Esophagus muscularis mucosa (tissue), 4 donors: ENCODE measurements at places on chromosomes 4 and X.
A peak's percentile ranks its signal among the peaks of the same experiment; 100 is the strongest.

DNA sequence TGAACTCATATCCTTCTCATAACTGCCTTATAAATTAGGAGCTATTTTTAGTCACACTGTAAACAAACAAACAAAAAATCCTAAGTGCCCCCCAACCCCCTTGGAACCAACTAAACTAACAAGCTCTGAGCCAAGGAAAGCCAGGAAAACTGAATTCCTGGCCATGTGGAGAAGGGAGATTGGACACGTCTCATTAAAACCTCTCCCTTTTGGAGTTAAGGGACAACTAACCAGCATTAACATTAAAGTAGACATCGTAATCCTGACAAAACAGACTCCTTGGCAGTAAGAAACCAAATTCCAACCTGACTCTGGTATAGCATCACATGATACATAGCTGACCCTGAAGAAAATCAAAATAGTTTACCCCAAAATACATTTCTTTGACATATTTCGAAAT, 937.1 kb upstream of the GRIA3 start:
- no peak for DNase-seq

DNA sequence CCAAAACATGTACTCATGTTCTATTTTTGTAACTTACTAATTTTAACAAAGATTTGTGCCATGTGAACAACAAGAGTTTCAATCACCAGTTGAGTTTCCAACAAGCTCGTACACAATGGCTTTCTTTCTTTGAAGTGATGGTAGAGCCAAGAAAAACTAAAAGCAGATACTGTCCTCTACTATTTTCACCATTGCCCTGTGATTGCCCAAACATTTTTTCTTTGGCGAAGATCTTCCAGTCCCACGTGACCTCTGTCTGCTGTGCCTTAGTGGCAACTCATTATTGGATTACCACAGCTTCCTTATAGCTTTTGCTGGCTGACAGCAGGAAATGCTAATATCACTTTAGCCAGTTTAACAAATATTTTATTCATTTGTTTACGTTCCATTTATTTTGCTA, 1147.1 kb downstream of the STIM2 start:
- DNase-seq = no peak

- no peak for DNase-seq
These were observed 28.8 kb downstream of the GAK start for GRCh38 chr4:903066-904046.

- no peak for DNase-seq
These were observed 228.7 kb upstream of the ANKRD50 start for GRCh38 chr4:124941267-124941666.

- no peak for DNase-seq
These were observed 30.6 kb downstream of the HERC6 start for GRCh38 chr4:88409206-88409605.

- DNase-seq = no peak
These were observed 102.1 kb upstream of the AP1S2 start for GRCh38 chrX:15956681-15957080.

DNA sequence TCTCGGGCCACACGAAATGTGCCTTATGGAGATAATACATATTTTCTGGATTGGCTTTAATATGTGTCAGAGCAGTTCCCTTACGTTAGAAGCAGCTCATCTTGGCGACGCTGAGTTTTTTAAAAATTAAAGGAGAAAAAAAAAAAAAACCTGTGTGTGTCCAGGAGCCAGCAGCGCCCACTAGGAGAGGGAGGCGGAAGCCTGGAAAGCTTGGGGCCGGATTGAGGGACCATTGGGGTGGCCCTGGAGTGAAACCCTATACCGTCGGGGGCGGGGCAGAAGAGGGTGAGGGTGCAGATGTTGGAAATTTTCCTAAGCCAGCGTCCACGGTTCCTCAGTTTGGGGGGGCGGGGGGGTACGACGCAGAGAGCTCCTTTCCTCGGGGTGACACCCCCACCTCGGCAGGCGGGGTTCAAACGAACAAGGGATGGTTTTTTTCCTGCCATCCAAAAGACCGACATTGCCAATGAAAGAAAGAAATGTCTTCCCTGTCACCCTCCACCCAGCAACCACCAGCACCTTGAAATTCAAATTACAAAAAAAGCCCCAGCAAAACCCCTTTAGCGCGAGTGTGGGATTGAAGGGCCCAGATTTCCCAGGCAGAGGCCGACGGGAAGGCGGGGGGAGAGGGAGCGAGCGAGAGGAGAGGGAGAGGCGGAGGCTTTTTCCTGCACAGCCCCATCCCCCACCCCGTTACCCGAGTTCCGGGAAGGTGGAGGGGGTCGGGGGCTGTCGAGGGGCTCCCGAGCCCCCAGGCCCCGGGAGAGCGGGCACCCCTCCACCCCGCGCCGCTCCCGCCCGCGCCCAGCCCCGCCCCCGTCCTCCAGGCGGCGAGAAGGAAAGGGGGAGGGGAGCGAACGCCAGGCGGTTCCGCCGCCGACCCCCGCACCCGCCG, 859 bp downstream of the SMARCA1 start:
- no peak for DNase-seq

- no peak for DNase-seq
These were observed 116.2 kb downstream of the PDE5A start for GRCh38 chr4:119512398-119512797.

- no peak for DNase-seq
These were observed 86.5 kb downstream of the DRD5 start for GRCh38 chr4:9867751-9868425.

DNA sequence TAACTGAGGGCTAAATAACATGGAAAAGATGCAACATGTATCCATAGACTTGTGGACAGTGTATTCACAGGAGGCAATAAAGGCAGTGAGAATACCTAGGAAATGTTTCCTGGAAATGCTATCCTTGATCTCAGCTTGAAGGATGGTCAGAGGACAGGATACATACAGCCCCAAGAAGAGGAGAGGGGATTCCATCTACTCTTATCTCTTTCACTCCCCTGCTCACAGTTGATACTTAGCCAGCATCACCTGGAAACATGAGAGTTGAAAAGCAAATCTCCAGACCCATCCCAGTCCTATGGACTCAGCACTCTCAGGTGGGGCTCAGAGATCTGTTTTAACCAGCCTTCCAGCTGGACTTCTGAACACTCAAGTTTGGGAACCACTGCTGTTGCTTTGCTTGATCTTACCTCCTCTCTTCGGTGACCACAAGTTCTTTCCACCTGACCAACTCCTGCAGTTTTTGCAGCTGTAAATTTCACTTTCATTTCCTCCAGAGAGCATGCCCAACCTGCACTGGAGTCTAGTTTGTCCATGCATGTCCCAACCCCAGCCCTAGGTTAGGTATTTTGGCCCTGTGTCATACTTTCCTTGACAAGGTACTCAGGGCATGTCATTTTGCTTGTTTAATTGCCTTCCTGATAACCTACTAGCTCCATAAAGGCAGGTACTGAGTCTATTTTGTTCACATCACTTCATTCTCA, 10.4 kb downstream of the RELL1 start:
- DNase-seq = peak; percentile 26

DNA sequence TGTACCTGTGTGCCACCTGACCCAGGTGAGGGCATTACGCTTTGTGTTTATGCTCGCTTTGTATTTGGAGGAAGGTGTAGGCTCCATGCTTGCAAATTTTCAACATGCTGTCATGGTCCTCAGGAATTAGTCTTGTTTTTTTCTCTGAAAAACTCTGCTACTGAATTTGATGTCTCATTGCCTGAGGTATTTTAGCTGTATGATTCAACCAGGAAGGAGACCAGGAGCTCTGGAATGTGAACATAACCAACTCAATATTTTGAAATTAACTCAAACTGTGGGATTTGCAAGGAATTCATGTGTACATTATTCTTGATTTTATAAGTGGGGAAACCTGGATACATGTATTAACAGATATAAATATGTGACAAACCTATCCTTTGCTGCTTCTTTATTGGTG, 134.1 kb downstream of the SLC4A4 start:
- DNase-seq = no peak

GRCh38 chr4:70002507-70002906, 6.7 kb downstream of the STATH start:
- DNase-seq = no peak

DNA sequence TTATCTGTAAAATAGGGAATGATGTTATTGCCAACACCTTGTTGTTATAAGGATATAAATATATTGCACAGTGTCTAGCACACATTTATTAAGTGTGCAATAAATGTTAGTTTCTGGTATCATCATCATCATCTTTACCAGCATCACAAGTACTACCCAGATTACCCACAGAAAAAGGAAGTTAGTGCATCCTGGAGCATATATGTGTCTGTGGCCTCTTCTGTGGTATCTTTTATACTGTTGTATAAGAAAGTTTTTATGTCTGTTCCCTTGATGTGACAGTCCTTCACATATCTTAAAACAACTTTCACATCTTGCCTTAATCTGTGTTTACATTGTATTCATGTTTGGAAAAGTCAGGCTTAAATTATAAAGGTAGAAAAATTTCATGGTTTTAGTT, 10.0 kb downstream of the EXOSC9 start:
- no peak for DNase-seq

DNA sequence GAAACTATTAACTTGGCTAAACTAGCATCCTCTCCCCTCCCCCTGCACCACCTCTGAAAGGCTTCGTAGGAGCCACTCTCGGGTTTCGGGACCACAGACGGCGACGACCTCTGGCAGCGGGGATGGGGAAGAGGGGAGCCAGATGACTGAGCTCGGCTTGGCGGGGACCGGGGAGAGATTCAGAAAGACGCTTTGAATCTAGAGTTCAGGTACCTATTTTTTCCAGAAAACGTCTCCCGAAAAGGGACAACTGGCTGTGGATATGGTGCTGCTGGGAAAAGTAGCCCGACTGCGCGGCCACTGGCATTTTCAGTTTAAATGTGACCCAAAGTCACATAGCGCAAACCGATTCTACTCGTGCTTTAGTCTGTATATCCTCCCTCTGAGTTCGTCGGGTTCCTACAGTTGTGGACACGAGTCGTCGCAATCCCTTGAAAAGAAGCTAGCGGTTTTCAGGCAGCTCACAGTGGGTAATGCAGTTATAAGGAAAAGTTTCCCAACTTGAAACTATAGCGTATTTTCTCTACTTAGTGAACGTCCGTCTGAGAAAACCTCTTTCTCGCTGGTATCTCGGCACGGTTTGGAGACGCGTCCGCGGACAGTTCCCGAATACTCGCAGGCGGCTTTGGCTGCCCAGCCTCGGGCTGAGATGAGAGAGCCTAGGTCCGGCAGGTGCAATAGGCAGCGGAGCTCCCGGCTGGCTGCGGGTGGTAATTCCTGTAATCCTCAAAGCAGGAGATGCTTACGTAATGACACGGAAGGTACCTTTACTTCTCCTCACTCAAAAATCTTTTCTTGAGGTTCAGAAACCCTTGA, 1.3 kb downstream of the PARM1 start:
- no peak for DNase-seq

DNA sequence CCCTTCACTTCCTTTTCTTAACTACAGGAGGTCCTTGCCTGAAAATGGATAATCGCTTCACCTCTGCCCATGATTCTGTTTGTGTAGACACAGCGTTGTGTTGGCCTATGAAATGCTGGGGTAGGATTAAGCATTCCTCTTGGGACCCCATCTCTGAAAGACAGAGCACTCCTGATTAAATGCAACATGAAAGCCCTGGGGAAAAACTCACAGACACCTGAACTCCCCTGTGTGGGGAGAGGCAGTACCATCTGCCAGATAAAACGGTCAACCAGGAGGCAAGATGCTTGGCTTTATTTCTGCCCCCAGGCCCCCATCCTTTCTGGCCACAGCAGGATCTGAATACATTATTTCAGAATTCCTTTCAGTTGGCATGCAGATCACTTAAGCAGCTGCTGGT, 1.9 kb downstream of the LGI2 start:
- DNase-seq = no peak

DNA sequence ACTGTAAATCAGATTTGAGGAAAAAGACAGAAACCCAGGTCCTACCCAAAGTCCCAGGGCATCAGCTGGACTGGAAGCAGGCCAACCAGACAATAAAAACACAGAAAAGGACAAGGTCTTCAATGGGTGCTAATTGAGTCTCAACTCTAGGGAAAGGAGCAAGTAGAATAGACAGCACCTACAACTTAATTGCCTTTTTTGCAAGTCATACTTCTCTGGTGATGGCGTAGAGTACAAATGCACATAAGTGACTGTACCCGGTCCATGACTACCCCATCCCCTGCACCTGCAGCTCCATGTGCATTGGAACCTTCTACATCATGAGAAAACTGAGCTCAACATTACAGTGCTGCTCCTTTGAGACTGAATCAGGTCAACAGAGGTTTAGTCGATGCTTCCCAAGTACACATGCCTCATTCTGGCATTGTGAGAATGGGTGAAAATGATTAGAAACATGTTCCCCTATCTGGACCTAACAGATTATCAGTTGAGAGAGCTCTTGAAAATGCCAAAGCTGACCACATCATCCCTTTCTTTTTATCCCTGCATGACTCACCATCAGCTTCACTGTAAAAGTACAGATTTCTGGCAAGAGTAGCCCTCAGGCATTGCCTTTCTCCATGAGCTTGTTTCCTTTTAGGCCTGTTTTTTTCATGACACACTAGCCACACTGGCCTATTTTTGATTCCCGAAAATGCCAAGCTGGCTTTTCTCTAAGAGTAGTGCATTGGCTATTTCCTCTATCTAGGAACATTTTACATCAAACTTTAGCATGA, 298.3 kb downstream of the HS3ST1 start:
- no peak for DNase-seq

GRCh38 chr4:87490664-87491369, 38.4 kb downstream of the SPARCL1 start:
- DNase-seq = no peak

DNA sequence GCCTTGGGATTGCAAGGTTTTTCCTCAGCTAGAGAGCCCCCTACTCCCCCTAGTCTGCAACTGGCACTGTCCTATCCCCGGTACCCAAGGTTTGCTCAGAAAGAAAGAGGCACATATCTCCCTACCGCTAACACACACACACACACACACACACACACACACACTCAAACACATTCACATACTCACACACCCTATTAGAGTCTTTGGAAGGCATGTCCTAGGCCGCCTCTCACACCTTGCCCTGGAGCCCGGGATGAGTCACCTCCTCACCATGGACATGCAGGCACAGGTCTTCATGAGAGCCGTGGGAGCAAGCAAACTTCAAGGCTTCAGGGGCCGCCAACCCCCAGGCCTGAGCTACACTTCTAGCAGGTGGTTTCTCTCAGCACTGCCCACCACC, 49.2 kb downstream of the PJA1 start:
- no peak for DNase-seq

DNA sequence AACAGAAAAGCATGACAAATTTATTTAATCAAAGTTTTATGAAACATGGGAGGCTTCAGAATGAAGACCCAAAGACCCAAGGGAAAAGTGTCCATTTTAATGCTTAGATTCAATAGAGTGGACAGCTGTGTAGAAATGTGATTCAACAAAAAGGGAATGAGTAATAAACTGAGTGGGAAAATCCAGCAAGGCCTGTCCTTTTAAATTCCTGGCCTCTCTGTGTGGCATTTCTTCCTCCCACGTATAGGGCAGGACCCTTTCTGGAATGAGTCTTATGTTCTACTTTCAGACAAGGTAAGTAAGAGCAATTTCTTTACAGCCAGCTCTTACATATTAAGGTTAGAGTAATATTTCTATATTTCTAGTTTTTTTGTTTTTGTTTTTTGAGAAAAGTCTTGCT, 14.5 kb downstream of the AASDH start:
- no peak for DNase-seq

DNA sequence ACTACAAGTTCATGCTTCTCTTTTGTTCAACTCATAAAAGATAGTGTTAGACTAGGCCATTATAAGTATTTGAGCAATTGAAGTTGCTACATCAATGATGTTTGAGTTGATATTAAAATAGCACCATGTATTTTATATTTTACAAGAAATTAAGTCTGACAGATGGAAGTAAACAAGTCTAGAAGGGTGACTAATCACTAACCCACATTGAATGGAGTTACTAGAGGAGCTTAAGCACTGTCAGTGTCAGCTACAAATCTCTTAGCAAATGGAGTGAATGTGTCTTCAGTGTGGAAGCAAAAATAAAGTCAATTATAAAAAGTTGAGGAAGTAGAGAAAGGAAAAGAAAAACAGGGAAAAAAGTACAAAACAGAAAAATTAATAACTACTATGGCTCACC, 592.5 kb downstream of the PCDH18 start:
- DNase-seq = no peak
